ENCODE measurements at places on chromosomes 2 and 18. TPM values are rescaled to one million over a fixed set of nuclear protein-coding genes. Genes with fewer than 3 reads are reported as not detected.

COPS9 gene
- 304 TPM for total RNA-seq

CFC1 gene
- total RNA-seq, result 0.09 TPM

MBD2 gene
- 59.4 TPM for total RNA-seq

ADNP2 gene
- 11.6 TPM for total RNA-seq

NPPC gene
- total RNA-seq, result 0.21 TPM

GCG gene
- total RNA-seq, result not detected

SLC35F6 gene
- total RNA-seq, result 35.0 TPM

RGPD3 gene
- 0.14 TPM for total RNA-seq

UGT1A3 gene
- total RNA-seq, result 0.13 TPM

TNFRSF11A gene
- total RNA-seq, result 7.8 TPM

ANKRD53 gene
- total RNA-seq, result 0.12 TPM

HAAO gene
- total RNA-seq, result not detected

ZNF892 gene
- total RNA-seq, result 0.91 TPM

ALMS1 gene
- 10.8 TPM for total RNA-seq

NPAS2 gene
- total RNA-seq, result 78.4 TPM

GKN2 gene
- 1.9 TPM for total RNA-seq

DSC2 gene
- total RNA-seq, result 1.3 TPM

CAVIN2 gene
- 72.9 TPM for total RNA-seq

HNRNPA3 gene
- total RNA-seq, result 368 TPM

SNED1 gene
- 0.83 TPM for total RNA-seq

MYOM1 gene
- 0.41 TPM for total RNA-seq

PLA2R1 gene
- total RNA-seq, result 2.6 TPM

CLEC4F gene
- not detected for total RNA-seq

COA5 gene
- 23.4 TPM for total RNA-seq

XDH gene
- total RNA-seq, result 1.4 TPM

CHPF gene
- total RNA-seq, result 21.8 TPM

ANXA4 gene
- 328 TPM for total RNA-seq

ZNF516 gene
- 4.1 TPM for total RNA-seq

GRHL1 gene
- 0.84 TPM for total RNA-seq

LDLRAD4 gene
- 1.7 TPM for total RNA-seq

RRM2 gene
- 262 TPM for total RNA-seq

TNP1 gene
- total RNA-seq, result not detected

TEX44 gene
- not detected for total RNA-seq

SERPINB10 gene
- total RNA-seq, result not detected

ASNSD1 gene
- total RNA-seq, result 35.9 TPM

UGT1A8 gene
- total RNA-seq, result 0.05 TPM

RFTN2 gene
- total RNA-seq, result not detected

UGT1A4 gene
- total RNA-seq, result 0.07 TPM

GALNT3 gene
- not detected for total RNA-seq

ADD2 gene
- total RNA-seq, result 28.6 TPM

VSNL1 gene
- total RNA-seq, result not detected

GPAT2 gene
- not detected for total RNA-seq

DDX18 gene
- 59.4 TPM for total RNA-seq

LAMA1 gene
- 0.07 TPM for total RNA-seq

IL36A gene
- not detected for total RNA-seq

DSG3 gene
- 0.02 TPM for total RNA-seq

TNS1 gene
- 17.5 TPM for total RNA-seq
